ENCODE measurements at places on chromosomes 7 and 10.

- no peak for DNase-seq
These were observed 90.1 kb downstream of the NPSR1 start for GRCh38 chr7:34747867-34748727.

DNA sequence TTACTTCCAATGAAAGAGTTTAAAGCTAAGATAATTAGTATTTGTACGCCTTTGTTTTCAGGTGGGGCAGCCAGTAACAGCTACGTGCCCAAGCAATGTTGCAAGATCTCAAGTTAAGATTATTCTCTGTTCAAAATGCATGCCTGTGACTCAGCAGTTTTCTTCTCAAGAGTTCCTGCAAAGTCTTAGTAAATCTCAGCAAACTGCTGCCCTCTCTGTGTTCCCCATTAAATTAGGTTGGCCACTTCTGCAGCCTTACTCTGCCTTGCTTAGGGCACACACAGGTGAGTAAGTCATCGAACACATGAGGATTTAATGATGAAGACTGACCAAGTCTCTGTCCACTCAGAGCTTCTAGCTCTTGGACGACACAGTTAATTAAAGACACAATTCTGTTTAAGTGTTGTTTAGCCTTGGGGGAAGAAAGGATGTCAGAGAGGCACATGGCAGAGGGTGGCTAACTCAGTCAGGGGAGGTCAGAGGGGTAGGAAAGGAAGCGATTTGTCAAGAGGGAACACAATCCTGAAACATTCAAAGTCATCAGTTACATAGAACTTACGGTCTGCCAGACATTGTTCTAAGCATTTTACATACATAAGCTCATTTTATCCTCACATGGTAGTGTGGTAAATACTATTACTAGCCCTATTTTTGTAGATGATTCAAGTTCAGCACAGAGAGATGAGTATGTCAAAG, 20.2 kb upstream of the SLC35G1 start:
- DNase-seq: no peak

DNA sequence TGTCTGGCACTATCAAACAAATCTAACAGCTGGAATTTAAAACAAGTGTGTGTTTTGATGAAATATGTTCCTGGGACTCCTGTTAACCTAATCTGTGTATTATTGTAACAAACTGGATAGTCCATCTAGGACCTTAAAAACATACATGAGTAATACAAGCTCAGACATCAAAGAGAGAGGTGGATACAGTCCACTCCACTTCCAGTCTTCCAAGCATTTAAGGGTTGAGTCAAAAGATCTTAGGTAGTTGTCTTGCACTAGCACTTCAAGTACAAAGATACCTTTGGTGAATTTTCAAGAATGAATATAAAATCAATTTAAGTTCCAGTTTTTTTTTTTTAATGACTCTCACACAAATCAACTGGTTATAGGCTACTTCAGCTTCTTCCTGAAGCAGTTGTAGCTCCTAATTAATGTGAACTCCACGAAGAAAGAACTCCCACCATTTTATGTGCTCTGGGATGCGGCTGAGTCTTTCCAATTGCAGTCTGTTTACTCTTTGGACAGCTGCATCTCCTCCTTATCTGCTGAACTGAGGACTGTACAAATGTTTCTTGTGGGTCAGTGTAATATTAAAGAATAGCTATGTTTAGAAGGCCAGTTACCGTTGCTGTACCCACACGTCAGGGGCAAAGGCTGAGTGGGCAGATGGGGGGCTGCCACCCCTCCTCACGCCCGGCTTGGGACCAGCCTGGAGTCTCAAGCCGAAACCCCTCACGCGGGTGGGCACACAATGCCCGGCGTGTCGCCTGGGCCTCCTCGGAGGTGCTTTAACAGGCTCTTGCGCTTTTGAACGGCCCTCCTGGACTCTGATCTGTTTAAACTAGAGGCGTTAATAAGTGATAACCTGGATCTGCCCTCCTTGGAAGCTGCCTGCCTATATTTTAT, 2.9 kb upstream of the IGF2BP3 start:
- no peak for DNase-seq

- no peak for DNase-seq
These were observed 31.5 kb downstream of the KCNH2 start for GRCh38 chr7:150946421-150947240.

GRCh38 chr7:96238976-96239766, 82.7 kb downstream of the SLC25A13 start:
- DNase-seq: no peak

GRCh38 chr10:104300002-104300735, 31.2 kb downstream of the GSTO2 start:
- no peak for DNase-seq

- no peak for DNase-seq
These were observed 167.2 kb downstream of the SLIT1 start for GRCh38 chr10:97018251-97019212.

All from stimulated activated CD4-positive, alpha-beta T cell treated with anti-CD3 and anti-CD28 coated beads, TNF-alpha, amount 100 ng/mL, for 4 hours (primary cell).